ENCODE measurements at places on chromosomes 5 and 9. TPM values are rescaled to one million over a fixed set of nuclear protein-coding genes. Genes with fewer than 3 reads are reported as not detected.

The SNX30 gene
- 15.9 TPM for total RNA-seq

The ORM1 gene
- total RNA-seq, result 0.24 TPM

The SMIM3 gene
- total RNA-seq, result 95.3 TPM

The SLC36A1 gene
- total RNA-seq, result 7.4 TPM

The CCL27 gene
- not detected for total RNA-seq

The DRD1 gene
- total RNA-seq, result not detected

The PLPP7 gene
- 5.1 TPM for total RNA-seq

The KIF4B gene
- 0.08 TPM for total RNA-seq

The GARIN3 gene
- not detected for total RNA-seq

The BARHL1 gene
- not detected for total RNA-seq

Data from epithelial cell of alveolus of lung (primary cell).